ENCODE measurements at places on chromosomes 1 and 21. TPM values are rescaled to one million over a fixed set of nuclear protein-coding genes. Genes with fewer than 3 reads are reported as not detected.

NEXN gene
- total RNA-seq = 18.4 TPM

CAPN2 gene
- 192 TPM for total RNA-seq

RHOC gene
- 302 TPM for total RNA-seq

MYOG gene
- not detected for total RNA-seq

THAP3 gene
- total RNA-seq = 28.1 TPM

MTR gene
- 32.3 TPM for total RNA-seq

DYRK3 gene
- total RNA-seq = 14.1 TPM

LIN28A gene
- not detected for total RNA-seq

DNALI1 gene
- 4.6 TPM for total RNA-seq

TAF5L gene
- total RNA-seq = 15.4 TPM

REG4 gene
- not detected for total RNA-seq

EXOC8 gene
- total RNA-seq = 13.1 TPM

WNT3A gene
- total RNA-seq = 0.29 TPM

All from breast epithelium (tissue), 4 donors.